ENCODE measurements at places on chromosomes 12 and 14. TPM values are rescaled to one million over a fixed set of nuclear protein-coding genes. Genes with fewer than 3 reads are reported as not detected.

GRCh38 chr12:60168441-60168840 is 572.6 kb downstream of the SLC16A7 start:
- DNase-seq, result no peak

- no peak for DNase-seq
These were observed 100.6 kb downstream of the NINJ2 start for GRCh38 chr12:562634-563033.

Gene KRT75
- 0.12 TPM for total RNA-seq

Gene RNASE9
- not detected for total RNA-seq

Gene SLCO1B1
- not detected for total RNA-seq

Gene SCNN1A
- total RNA-seq, result 1.7 TPM

Gene CDKN3
- 180 TPM for total RNA-seq

Gene CLEC2A
- not detected for total RNA-seq

Measured in H4 (cell line).